ENCODE measurements at places on chromosomes 4 and X. TPM values are rescaled to one million over a fixed set of nuclear protein-coding genes. Genes with fewer than 3 reads are reported as not detected.
A peak's percentile ranks its signal among the peaks of the same experiment; 100 is the strongest.

Gene KCNE5
- 1.8 TPM for total RNA-seq

Gene HSD17B10
- 37.2 TPM for total RNA-seq

Gene TNIP3
- 0.10 TPM for total RNA-seq

Gene CFP
- total RNA-seq: 2.5 TPM

Gene SPATA4
- total RNA-seq: 0.10 TPM

- DNase-seq: no peak
Observed at GRCh38 chr4:4985844-4986243, 33.4 kb downstream of the CYTL1 start.

DNA sequence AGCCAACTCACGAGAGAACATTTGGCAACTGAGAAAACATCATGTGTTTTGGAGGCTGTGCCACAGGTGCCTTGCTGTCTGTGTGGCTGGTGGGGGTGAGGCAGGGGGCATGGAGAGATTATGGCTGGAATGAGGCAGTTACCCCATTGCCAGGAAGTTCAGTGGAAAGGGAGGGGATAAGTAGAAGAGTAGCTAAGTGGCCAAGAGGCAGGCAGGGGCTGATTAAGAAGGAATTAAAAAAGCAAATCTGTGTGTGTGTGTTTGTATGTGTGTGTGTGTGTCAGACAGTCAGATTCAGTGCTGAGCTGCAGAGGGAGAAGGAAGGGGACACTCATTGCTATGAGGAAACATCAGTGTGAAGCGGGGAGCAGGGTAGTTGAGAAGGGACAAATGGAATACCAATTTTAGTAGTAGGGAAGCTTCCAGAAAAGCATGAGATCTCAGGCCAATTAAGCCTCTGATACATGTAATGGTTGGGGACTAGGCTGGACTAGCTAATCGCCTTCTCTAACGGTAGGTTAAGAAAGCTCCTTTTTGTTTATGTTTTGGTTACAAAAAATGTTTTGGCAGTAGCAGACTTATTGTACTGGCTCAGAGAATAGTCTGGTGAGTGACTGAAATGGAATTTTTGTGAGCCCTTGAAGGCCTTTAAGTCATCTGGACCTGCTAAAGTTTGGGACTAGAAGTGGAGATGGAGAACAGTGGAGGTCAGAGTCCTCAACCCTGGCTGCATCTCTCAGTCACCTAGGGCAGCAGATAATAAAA is 18.5 kb downstream of the TMEM164 start:
- DNase-seq: no peak

DNA sequence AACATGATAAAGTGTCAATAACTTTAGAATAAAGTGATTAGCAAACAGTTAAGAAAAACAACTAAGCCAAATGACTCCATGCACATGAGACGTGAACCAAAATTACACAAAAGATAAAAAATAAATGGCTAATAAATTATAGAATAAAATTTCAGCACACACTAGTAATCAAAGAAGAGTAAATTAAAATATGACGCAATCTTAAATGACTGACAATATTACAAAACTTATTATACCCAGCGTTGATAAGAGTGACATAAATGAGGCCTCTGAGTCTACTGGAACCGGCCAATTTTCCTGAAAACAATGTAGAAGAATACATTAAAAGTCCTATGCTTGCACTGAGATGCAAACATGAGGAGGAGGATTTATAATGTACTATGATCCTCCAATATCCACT is 187.4 kb downstream of the DHX15 start:
- no peak for DNase-seq

GRCh38 chr4:83205760-83206159 is 78.8 kb downstream of the COQ2 start:
- DNase-seq: no peak

- DNase-seq: no peak
Observed at GRCh38 chr4:141541851-141542250, 94.5 kb upstream of the IL15 start.

- peak; percentile 36 for DNase-seq
Observed at GRCh38 chr4:112884406-112884805, 165.0 kb upstream of the ANK2 start.

DNA sequence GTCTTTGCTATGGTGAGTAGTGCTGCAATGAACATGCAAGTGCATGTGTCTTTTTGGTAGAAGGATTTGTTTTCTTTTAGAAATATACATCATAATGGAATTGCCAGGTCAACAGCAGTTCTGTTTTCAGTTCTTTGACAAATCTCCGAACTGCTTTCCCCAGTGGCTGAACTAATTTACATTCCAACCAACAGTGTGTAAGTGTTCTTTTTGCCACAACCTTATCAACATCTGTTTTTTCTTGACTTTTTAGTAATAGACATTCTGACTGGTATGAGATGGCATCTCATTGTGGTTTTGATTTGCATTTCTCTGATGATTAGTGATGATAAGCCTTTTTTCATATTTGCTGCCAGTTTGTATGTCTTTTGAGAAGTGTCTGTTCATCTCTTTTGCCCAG is 406.3 kb downstream of the DTHD1 start:
- no peak for DNase-seq
